Erythroblast (primary cell): ENCODE measurements at places on chromosomes 3 and 15.

DNA sequence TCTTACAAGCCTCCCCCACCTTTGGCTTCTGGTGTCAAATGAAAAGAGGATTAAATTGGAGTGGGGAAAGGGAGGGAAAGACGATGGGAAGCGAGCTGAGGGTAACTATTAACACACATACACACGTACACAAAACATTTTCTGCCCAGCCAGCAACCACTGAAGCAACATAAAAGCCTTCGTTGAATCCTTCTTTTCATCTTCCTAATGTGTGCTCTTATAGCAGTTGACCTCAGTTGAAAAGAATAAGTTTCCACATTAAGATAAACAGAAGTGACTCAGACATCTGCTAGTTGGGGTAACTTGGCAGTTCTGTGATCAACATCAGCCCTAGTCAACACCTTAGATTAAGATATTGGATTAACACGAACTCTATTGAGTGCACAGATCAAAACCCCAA is 558.5 kb downstream of the MECOM start:
- DNase-seq, result no peak

DNA sequence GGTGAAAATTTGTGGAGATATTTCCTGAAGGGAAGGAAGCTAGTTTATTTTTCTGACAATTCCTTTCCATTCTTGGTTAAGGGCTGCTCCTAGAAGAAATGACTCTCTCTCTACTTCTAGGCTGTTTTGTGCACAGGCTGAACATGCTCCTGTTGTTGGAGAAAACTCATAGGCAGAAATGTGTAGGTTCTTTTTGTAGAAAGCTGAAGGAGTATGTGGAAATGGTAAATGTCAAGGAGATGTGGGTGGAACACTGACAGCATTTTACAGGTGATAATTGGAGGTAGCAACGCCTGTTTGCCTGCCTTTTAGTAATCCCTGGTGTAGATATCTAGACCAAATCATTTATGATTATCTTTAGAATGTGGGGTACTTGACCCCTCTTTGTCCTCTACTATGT is 322.2 kb upstream of the TBC1D5 start:
- DNase-seq, result no peak

GRCh38 chr3:128588147-128588546 is 62.5 kb downstream of the RPN1 start:
- no peak for DNase-seq

- DNase-seq, result no peak
Measured at GRCh38 chr15:69474291-69474690, 21.7 kb downstream of the RPLP1 start.

GRCh38 chr3:182837855-182838454 is 44.7 kb downstream of the ATP11B start:
- DNase-seq, result peak; percentile 60

GRCh38 chr15:57534281-57534680 is 57.4 kb upstream of the MYZAP start:
- DNase-seq, result no peak

- DNase-seq, result peak; percentile 97
Measured at GRCh38 chr3:49120438-49121131, at the start of gene USP19. Gene USP19, minus strand, starts transcription at chr3:49120823. Its CDS starts 1,678 bp downstream, at chr3:49119145.
